Stimulated activated CD8-positive, alpha-beta memory T cell treated with anti-CD3 and anti-CD28 coated beads, Interleukin-7, amount 100 ng/mL, for 4 hours (primary cell): ENCODE measurements at places on chromosomes 3 and 15.

DNA sequence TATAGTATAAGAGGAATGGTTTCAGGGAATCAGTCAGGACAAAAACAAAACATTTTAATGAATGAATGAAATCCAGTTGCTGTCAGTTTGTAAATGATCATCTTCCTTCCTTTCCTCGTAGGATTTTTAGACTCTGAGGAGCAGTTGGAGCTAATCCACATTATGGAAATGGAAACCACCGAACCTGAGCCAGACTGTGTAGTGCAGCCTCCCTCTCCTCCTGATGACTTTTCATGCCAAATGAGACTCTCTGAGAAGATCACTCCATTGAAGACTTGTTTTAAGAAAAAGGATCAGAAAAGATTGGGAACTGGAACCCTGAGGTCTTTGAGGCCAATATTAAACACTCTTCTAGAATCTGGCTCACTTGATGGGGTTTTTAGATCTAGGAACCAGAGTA, 3.1 kb downstream of the TIPARP start:
- no peak for DNase-seq

DNA sequence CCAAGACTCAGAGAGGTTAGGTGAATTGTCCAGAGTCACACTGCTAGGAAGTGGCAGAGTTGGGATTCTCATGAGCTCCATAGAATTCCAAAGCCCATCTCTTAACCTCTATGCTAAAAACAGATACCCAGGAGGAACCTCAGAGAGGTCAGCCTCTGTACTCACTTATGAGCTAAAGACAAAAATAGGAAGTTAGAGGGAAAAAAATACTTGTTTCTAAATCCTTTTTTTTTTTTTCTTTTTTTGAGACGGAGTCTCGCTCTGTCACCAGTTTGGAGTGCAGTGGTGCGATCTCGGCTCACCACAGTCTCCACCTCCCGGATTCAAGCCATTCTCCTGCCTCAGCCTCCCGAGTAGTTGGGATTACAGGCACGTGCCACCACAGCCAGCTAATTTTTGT, 31.4 kb downstream of the FSD2 start:
- DNase-seq: no peak

DNA sequence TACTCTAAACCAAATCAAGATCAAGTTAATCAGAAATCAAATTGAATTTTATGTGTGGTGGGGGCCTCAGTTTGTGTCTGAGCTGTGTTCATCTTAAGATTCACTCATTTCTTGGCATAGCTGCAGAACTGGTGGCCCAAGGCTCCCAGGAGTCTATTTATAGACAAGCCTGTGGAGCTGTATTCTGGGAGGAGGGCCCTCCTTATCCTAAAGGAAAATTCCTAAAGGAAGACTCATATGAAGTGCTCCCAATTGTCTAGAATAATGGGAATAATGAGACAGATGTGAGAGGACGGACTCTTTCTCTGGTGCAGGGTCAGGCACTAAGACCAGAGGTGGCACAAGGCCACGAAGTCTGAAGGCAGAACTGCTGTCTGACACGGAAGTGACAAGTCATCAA, 38.9 kb downstream of the C3orf85 start:
- DNase-seq: no peak

GRCh38 chr3:104291437-104291851, 1075.3 kb upstream of the ALCAM start:
- no peak for DNase-seq

DNA sequence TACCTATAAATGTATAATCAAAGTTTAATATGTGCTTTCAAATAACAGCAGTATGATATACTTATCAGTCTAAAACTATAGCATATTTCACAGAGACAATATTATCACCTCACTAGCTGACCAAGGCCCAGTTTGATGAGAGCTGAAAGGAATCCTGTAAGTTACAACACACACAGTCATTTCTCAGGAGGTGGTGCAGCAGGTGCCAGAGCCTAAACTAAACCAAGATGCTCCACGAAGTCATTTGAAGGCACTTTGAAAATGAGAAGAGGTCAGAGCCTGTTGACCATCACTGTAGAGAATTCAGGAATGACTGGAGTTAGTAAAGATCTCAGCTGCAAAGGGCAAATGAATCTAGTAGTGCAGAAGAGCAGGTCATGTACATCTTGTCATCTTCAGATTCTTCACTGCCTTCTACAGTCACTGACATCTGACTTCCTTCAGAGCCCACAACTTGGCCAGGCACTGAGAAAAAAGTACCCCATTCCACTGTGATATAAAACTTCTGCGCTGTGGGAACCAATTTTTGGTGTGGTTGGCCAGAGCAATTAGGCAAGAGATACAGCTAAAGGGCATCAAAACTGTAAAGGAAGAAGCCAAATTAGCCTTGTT, 7.9 kb downstream of the GBE1 start:
- DNase-seq: no peak

DNA sequence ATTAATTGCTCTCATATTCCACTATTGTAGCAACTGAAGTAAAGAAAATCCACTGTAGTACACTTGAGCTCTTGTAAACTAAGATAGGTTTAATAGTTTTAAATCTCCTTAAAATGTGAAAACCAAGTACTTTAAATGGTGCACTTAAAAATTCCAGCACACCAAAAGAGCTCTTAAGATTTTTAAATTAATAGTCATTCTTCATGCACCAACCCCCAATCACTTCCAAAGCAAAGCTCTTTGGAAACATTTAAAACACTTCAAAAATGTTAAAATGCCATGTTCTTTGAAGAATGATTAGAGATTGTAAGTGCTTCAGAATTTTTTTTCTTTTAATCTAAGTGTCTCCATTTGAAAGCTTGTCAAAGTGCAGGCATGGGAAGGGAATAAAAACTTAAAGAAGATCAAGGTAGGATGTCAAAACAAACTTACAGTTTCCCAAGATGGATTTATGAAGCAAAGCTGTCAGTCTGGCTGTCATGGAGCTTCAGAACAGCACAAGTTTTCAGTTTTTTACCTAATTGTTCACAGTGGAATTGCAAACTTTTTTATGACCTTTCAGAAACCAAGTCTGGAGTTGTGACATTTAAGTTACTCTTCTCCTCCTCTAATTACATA, 84.3 kb downstream of the ARPP21 start:
- no peak for DNase-seq

DNA sequence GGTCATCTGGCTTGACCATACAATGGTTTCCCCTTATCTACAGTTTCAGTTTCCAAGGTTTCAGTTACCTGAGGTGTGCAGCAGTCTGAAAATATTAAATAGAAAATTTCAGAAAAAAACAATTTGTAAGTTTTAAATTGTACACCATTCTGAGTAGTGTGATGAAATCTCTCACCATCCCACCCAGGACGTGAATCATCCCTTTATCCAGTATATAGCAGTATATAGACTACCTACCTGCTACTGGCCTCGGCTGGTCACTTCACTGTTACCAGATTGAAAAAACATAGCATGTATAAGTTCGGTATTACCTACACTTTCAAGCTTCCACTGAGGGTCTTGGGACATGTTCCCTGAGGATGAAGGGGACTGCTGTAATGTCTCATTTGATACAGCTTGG, 12.0 kb downstream of the ARIH1 start:
- no peak for DNase-seq

DNA sequence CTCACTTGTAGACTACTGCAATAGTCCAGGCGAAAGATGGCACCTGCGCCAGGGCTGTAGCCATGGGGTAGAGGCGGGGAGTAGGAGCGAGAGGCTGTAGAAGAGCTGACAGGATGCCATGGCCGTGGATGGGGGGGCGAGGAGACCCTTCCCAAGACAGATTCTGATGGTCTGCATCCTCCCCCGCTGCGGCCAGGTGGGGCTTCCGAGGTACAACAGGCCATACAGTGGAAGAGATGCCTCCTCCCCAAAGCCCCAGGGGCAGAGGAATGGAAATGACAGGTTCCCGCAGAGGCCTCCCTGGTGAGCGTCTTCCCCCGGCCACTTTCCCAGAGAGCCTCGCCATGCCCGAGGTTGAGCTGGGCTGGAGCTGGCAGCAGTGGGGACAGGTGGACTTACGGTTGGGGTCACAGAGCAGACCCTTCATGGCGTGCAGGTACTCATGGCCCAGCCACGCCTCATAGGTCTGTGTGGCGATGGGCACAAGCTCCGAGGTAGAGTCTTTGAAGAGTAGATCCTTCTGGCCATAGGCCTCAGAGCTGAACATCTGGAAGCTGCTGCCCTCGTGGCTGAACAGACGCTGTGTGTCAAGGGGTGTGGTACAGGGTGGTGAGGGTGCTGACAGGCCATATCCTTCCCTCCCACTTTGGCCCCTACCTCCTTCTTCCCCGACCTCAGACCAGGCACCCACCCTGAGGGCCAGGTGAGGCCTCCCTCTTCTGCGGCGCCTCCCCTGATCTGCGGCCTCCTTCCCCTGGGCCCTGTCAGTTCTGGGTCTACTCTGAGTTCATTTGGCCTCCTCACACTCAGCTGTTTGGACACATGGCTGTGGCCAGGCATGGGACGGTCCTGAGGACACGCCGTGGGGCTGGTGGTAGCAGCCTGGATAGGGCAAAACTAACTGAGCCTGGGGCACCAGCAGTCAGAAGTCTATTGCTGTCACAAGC, 13.6 kb downstream of the MELTF start:
- no peak for DNase-seq

DNA sequence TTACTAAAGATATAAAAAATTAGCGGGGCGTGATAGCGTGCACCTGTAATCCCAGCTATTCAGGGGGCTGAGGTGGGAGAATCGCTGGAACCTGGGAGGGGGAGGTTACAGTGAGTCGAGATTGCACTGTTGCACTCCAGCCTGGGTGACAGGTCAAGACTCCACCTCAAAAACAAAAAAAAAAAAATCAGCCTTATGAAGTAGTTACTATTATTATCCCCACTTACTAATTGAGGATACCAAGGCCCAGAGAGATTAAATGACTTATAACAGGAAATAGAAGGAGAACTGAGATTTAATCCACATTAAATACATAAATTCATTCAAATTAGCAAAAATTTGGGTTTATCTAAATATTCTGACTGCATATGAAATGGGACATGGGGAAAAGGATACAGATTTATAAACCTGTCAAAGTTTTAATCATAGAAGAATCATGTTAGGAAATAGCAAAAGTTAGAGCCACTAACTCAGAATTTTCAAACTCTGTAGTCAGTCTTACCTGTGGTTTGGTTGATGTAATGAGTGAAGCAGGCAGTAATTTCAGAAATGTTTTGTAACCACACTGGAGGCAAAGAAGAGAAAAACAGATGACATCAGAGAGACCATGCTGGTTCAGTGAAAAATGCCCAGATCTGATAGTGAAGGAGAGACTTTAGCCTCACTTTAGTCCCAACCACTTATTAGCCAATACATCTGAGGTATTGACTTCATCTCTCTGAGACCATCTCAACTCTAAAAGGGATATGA, 25.0 kb upstream of the ACAP2 start:
- DNase-seq: no peak

- DNase-seq: no peak
Measured at GRCh38 chr3:103218146-103218545, 783.3 kb downstream of the ZPLD1 start.

- DNase-seq: no peak
Measured at GRCh38 chr15:59266028-59266427, 59.4 kb downstream of the LDHAL6B start.

DNA sequence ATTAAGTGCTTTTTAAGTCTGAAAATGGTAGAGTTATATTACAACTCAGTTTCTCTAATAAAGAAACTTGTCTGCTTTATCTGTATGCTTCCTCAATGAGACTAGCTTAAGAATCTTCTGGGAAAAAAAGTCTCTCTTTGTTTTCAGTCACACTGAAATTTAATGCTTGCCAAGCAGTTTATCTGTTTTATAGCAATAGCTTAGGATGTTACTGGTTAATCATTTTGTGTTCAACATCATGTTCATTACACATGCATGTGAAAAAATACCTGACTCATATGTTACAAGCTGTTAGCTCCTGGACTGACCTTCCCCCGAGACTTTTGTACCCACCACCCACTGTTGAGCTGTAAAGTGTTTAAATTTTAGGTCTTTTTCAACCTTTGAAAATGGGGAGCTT, 706.2 kb upstream of the CBLB start:
- DNase-seq: no peak

DNA sequence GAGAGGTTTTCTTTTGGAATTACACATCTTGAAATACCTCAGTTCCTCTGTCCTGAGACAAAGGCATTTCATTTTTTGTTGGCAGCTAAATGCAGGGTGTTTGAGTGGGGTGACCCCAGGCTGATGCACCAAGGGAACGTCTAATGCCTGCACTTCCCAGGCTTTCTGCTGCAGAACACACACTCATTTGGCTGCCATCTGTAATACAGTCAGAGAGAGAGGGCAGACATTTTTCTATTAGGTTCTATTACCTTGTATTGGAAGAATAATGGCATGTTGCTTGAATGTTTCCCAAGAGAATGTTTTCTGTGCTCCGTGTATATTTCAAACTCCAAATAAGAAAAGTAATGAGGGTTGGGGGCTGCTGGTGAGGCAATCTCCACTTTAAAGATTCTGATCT, 87.1 kb downstream of the PTPRG start:
- no peak for DNase-seq

DNA sequence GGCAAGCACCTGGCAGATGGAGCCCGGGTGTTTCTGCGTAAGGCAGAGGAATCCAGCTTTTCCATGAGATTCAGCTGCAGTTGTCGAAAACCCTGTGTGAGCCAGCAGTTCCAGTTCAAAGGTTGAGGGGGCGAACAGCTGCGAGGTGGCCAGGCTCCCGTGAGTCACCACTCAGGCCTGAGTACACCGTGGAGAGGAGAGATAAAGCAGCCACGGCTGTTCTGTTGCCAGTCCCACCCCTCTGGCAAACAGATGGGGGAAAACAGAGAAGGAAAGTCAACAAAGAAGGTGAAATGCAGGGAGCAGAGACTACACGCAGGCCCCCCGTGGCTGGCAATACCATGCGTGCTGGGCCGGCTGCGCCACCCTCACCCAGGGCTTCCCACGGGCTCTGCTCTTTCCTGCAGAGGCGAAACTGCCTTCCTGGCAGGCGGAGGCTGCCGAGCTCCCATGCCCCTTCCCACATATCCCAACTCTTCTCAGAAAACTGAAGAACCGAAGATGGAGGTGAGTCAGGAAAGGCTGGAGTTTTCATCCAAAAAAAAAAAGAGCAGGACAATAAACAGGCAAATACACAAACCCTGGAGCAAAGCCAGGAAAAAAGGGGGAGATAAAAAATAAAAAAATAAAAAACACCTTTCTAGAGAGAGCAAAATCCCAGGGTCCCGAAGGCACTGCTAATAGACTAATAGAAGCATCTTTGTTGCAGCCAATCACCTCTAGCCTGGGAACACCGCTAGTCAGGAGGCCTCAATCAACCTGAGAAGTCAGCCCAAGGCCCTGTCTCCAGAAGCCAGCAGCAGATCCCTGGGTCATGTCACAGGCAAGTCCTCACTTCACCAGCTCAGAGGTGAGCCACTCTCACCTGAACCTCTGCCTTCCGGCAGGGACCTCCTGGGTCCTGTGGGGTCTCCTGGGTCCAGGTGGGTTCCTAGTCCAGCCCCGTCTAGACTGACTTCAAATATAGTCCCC, 37.7 kb downstream of the FAM174B start:
- no peak for DNase-seq

GRCh38 chr3:24359645-24360462, 134.8 kb downstream of the THRB start:
- DNase-seq: no peak
